ENCODE measurements at places on chromosomes 1 and 21. TPM values are rescaled to one million over a fixed set of nuclear protein-coding genes. Genes with fewer than 3 reads are reported as not detected.

CRNN gene
- total RNA-seq, result not detected

S100B gene
- 0.29 TPM for total RNA-seq

WNT3A gene
- total RNA-seq, result not detected

VWA5B1 gene
- total RNA-seq, result not detected

FAM72C gene
- 4.2 TPM for total RNA-seq

SLFNL1 gene
- total RNA-seq, result 0.44 TPM

Measured in placental pericyte (primary cell).